ENCODE measurements at places on chromosomes 4 and X.

DNA sequence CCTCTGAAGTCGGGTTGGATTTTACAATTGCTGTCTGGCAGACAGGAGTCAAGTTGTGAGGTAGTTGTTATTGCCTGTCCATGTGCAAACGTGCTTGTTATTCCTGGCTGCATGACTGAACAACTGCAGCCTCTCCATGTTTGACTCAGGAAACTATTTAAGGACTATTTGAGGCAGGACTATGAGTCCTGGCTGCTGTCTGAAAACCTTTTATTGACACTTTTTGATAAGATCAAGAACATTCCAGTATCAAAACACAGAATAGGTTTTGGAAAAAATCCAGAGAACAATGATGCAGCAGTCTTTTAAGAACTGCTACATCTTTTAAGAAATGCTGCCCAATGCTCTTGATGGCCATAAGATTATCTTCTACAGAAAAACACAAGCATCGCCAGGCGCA is 10.0 kb upstream of the SPRY1 start:
- DNase-seq, result no peak

GRCh38 chr4:69991016-69991415 is 4.8 kb upstream of the STATH start:
- DNase-seq, result no peak

DNA sequence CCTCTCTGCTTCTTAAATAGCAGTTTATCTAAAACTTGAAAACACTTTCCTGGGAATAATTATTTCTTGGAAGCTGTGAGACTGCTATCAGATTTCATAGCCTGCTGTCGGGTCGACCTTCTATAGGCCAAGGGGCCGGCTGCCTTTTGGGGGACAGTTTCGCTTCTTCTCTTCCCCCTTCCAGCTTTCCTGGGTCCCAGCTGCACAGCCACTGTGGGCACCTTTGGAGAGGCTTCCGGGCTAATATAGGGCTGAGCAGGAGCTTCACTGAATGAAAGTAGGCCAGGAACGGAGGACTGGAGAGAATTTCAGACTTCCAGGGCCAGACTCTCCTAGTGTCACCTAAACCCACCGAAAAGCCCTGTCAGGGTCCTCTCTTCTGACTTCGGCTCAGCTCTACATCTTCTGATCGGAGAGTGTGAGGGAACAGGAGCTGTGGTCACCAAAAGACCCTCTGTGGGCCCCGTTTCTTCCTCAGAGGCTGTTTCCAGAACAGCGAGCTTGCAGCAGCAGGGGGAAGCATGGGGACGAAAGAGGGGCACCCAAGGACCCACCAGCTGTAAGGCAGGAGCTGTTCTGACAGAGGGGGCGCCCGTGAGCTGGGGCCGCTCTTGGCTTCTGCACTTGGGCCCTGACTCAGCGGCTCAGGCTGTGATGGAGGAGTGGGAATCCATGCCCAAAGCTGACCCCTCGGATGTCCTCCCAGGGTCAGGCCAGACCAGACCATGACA is 620.6 kb downstream of the BCOR start:
- no peak for DNase-seq

- peak; percentile 63 for DNase-seq
Observed at GRCh38 chrX:132219343-132219768, at the start of gene RAP2C. Gene RAP2C (minus strand): TSS chrX:132219447. CDS start chrX:132217268, 2,179 bp downstream.

- DNase-seq, result no peak
Observed at GRCh38 chr4:183303301-183303700, 16.8 kb downstream of the CLDN22 start.

- DNase-seq, result no peak
Observed at GRCh38 chr4:158112611-158113010, 60.2 kb downstream of the GASK1B start.

DNA sequence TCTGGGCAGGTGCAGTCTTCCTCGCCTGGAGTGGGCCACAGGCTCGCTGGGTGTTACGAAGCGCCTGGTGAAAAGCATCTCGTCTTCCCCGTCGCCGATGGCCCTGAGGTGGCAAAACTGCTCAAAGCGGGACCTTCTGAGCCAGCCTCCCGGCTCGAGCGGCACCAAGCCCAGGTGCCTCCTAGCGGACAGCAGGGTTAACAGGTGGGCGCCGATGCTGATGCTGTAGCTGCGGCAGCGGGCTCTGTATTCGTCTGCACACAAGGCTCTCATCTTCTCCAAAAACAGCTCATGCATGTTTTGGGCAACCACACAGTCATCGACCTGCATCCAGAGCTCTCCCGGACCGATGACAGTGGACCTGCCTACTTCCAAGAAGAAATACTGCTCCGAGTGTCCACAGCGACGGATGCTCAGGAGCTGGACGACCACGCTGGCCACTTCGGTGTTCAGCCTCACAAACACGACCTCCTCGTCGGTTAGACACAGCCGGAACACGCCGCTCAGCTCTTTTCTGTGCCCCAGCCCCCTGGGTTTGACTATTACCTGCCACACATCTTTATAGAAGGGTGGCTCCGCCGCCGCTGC is 1.2 kb downstream of the IRS4 start:
- DNase-seq, result no peak

DNA sequence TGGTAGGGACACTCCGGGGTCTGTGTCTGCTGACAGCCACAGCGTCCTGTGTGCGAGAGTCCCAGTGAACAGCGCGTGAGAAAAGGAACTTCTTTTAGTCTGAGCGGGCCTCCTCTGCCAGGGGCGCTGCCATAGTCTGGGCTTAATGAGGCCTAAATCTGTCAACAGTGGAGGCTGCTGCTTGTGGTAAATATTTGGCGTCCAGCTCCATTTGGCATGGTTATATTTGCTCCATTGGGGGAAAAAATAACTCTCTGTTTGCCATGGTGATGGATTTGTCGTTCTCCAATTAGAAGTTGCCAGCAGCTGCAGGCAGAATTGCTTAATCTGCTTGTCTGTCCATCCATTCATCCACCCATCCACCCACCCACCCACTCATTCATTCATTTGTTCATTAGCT is 71.4 kb upstream of the PSAPL1 start:
- no peak for DNase-seq

DNA sequence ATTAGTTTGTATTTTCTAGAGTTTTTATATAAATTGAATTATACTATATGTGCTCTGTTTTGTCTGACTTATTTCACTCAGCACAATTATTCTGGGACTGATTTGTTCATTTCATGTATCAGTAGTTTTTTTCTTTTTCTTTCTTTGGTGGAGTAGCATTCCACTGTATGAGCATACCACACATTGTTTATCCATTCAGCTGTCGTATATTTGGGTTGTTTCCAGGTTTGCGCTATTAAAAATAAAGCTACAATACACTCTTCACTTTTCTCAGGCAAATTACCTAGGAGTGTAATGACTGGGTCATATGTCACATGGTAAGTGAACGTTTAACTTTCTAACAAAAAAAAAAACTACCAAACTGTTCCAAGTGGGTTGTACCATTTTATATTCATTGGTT is 9.6 kb upstream of the OTUD4 start:
- no peak for DNase-seq

DNA sequence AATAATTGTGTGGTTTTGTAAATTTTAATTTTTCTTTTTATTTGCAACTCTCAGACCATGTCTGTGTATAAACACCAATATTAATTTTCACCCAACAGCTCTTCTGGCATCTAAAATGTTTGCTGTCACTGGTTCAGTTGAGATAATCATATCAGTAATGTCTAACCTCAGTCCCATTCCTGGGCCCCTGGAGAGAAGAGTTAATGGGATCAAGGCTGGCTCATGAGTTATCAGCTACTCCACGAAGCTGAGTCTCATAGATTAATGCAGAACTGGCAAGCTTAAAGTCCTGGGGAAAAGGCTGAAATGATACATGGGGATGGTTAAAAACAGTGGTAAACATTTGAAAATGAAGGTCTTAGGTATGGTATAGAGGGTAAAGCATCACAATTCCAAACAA is 28.4 kb upstream of the TSPAN5 start:
- DNase-seq, result no peak

GRCh38 chrX:133482056-133482952 is 67.0 kb upstream of the GPC4 start:
- DNase-seq, result no peak

DNA sequence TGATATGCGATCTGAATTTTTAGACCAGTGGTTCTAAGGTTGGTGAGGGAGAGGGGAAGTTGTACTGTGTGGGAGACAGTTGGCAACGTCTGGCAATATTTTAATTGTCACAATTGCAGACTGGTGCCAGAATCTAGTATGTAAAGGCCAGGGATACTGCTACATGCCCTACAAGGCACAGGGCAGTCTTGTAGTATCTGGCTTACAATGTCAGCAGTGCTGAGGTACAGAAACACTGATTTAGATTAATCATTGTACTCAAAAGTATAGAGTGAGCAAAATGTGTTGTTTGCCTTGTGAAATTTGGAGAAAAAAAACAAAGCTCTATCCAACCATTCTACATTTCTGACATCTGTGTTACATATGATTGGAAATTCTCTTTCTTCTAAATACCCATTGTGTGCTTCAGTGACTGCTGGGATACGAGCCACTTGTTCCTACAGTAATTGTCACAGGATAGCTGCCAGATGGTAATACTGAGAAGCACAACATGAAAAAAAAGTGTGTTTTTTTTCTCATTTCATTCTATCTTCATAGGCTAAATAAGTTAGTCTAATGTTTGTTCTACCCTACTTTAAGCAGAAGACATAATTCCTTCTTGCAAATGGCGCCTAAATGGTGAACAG is 526.7 kb upstream of the AGA start:
- DNase-seq, result no peak

DNA sequence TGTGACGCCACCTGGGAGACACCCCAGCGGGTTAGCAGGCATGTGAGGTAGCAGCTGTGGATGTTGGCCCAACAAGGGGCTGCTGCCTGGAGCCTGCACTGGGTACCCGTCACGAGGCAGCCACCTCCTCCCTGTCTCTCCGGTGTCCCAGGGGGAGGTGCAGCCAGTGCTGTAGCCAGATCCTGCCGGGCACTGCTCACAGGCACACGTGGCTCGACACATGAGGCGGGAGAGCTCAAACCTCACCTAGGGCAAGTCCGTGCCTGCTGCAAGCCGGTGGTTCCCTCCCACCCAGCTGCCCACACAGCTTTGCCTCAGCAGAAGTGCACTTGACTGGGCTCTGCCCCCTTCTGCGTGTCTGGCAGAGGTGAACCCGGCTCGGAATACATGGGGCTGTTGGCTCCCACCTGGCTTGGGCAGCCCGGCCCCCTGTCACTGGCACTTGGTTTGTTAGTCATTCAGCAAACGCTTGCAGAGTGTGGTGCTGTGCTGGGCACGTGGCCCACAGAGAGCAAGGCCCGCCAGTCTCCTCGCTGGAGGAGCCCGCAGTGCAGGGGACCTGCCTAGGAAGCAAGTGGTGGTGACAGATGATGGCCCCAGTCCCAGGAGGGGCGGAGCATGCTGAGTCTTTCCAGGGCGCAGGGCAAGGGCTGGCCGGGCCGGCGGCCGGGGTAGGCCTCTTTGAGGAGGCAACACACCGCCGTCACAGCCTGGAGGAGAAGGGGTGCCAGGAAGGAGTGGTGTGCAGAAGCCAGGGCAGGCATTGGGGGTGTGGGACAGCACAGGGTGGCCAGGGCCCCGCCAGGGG is 10.1 kb upstream of the SH3TC1 start:
- DNase-seq, result peak; percentile 97

DNA sequence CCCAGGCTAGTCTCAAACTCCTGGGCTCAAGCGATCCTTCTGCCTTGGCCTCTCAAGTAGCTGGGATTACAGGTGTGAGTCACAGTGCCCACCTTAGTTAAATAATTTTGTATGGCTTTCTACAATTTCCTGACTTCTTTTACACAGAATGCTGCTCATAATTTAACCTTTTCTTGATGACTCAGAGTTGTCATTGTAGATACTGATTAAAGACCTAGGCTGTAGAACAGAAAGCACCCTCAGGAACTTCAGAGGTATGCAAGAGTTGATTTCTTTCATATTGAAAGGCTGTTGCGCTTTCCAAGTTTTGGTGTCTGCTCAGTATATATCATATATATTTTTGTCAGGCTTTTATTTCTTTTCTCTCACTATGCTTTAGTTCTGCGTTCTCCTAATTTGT is 21.1 kb upstream of the GPR34 start:
- DNase-seq, result no peak

GRCh38 chr4:142367418-142368180 is 478.5 kb downstream of the INPP4B start:
- DNase-seq, result no peak

DNA sequence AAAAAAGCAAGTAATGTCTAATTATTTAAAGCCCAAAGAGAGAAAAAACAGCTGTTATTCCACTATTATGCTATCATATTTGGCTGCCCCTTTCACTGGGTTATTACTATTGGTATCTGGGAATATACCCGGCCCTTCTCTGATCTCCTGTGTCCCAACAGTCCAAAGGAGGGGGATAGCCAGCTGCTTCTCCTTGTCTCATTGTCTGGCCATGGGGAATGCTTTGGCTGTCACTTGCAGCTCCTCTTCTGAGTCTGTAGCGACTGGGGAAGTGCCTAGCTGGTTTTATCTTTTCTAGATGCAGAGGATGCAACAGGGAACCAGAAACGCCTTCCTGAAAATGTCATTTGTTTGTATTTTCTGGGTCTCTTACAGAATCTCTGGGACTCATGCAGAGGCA is 33.9 kb downstream of the MGARP start:
- DNase-seq, result no peak

- no peak for DNase-seq
Observed at GRCh38 chr4:118372251-118372650, 19.4 kb upstream of the PRSS12 start.

- no peak for DNase-seq
Observed at GRCh38 chr4:189090174-189090814, 850.4 kb upstream of the FRG1 start.

DNA sequence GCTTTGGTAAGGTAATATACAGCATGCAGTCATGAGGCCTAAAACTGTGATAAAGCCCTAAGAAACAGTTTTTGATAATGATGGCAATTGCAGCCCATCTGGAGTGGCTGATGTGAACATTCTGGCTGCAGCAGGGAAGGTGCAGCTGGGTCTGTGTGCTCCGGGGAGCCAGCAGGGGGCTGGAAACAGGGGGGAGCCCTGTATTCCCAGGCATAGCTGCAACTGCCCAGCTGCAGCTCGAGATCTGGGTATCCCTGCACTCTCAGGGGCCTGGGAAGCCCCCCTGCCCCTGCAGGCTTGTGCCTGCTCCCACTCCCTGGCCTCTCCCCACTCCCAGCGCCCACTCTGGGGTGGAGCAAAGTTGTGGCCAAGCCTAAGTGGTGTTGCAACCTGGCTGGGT is 95.6 kb downstream of the RRAGB start:
- DNase-seq, result no peak

GRCh38 chr4:150078579-150079080 is 385 bp downstream of the DCLK2 start:
- DNase-seq, result peak; percentile 52

GRCh38 chrX:97389761-97390192 is 506.1 kb downstream of the RPA4 start:
- DNase-seq, result no peak

DNA sequence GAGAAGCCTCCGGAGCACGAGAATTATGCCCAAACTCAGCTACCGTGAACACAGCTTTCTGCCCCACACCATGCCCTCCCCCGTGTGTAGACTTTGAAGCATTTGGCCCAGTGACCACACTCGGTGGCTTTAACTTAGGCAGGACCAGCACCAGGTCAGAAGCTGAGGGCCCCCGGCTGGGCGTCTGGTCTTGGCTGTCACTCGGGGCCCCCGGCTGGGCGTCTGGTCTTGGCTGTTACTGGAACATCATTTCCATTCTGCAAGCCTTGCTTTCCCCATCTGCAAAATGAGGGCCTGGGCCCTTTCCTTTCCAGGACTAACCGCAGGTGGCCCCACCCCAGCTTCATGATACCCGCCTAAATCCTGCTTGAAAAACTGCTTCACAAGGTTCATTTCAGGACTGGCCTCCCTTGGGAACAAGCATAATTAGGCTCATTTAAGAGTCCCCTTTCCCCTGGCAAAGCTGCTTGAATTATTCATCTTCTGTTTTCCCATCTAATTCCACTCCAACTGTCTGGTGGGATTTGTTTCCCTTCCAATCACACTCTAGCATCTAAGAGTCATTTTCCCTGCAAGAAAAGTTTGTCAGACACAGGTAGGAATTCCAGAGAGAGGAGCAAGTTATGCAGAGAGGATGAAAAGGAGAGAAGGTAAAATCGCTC is 82.5 kb downstream of the WFS1 start:
- DNase-seq, result no peak
